A172 (cell line): ENCODE measurements at places on chromosomes 5 and 9. TPM values are rescaled to one million over a fixed set of nuclear protein-coding genes. Genes with fewer than 3 reads are reported as not detected.

The CLK4 gene
- total RNA-seq: 13.6 and 15.1 TPM in 2 replicates

The IL4 gene
- total RNA-seq: not detected in 2 replicates

The KIF24 gene
- total RNA-seq: 9.0 and 11.5 TPM in 2 replicates

The PCDHGB4 gene
- 0.07 TPM in 2 replicates for total RNA-seq

The CARTPT gene
- total RNA-seq: not detected in 2 replicates

The FAM53C gene
- total RNA-seq: 25.4 and 30.7 TPM in 2 replicates

The GABRA6 gene
- not detected in 2 replicates for total RNA-seq

The GADD45G gene
- 6.0 and 10.2 TPM in 2 replicates for total RNA-seq

The ERCC8 gene
- total RNA-seq: 13.1 and 29.2 TPM in 2 replicates

The S1PR3 gene
- 3.5 and 6.3 TPM in 2 replicates for total RNA-seq

The DMRT3 gene
- 0.24 TPM in 2 replicates for total RNA-seq

The CDKN2A gene
- not detected in 2 replicates for total RNA-seq

The FAXDC2 gene
- 1.8 and 3.5 TPM in 2 replicates for total RNA-seq

The PDLIM4 gene
- total RNA-seq: 0.05 TPM in 1 of 2 replicates, not detected in the other

The INVS gene
- total RNA-seq: 37.6 and 46.2 TPM in 2 replicates

- DNase-seq: peak; percentile 65
These were observed 146.1 kb downstream of the CAAP1 start for GRCh38 chr9:26746357-26747072.

DNA sequence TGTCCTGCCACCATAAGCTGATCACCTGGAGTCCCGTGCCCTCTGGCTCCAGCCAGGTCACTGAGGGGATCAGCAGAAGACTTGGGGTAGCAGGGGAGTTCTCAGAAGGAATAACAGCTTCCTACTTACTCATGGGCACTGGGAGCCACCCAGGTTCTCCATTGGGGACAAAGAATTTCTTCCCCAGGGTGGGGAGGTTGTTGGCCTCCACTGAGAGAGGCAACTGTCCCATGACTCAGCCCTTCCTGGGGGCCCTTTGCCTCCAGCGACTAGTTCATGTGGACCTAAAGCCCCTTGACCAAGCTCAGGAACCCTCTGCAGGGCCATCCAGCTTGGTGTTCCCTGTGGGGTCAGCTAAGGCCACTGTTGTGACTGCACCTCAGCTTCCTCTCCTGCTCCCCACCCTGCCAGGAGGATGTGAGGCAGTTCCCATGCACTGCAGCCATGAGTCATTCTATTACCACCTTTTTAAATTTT, 175.0 kb downstream of the AUH start:
- peak; percentile 80 for DNase-seq

DNA sequence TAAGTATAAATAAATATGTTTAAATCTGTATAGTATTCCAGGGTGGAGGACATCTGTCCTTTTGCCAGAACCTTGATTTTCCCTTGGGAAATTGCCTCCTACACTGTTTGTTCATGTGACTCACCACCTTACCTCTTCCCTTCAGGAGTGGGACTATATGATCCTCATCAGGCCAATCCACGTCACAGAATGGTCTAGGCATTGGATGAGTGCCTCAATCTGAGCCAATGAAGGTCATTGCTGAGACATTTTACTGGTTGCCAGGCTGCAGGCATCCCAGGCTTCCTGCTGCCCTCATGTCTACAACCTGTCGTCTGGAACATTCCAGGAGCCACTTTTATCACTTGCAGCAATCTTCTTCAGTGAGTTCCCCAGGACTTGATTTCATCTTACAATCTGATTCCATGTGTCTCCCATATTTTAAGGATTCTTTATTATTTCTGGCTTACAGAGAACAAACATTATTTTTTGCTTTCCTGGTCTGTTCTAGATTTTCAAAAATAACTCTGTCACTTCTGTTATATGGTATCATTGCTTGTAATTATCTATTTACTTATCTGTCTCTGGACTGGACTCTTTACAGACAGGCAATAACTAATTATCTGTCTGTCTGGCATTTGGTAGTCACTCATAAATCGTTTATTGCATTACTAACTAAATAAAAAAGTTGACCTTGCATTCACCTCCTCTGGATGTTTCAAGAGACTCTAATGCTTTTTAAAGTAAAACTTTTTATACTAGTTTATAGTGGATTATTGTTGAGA, 107.3 kb upstream of the APC start:
- no peak for DNase-seq

GRCh38 chr9:99231711-99232110, 9.6 kb downstream of the SEC61B start:
- peak; percentile 35 for DNase-seq

GRCh38 chr5:94385767-94386166, 232.6 kb downstream of the KIAA0825 start:
- no peak for DNase-seq

GRCh38 chr5:143258559-143259253, 144.8 kb downstream of the NR3C1 start:
- DNase-seq: peak; percentile 88

GRCh38 chr9:95065224-95065623, 252.3 kb downstream of the FANCC start:
- no peak for DNase-seq

DNA sequence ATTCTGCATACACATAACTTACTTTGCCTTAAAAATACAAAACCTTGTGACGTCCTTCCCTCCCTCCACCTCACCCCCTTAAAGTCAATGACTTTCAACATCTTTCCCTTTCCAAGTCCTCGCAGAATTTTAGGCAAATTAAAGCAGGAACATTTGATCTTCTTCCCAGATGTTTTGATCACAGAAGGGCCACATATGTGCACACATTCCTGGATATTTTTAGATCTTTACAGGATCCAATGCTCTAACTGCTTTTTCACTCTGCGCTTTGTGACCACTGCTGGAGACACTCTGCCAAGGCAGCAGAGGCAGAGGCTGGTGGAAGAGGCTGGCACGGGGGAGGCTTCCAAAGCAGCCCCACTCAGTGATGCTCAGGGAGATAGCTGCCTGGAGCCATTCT, 130.7 kb downstream of the SEC61B start:
- DNase-seq: no peak

GRCh38 chr9:123925161-123925560, 4.8 kb downstream of the DENND1A start:
- no peak for DNase-seq

GRCh38 chr5:168740811-168741213, 161.6 kb upstream of the PANK3 start:
- no peak for DNase-seq

DNA sequence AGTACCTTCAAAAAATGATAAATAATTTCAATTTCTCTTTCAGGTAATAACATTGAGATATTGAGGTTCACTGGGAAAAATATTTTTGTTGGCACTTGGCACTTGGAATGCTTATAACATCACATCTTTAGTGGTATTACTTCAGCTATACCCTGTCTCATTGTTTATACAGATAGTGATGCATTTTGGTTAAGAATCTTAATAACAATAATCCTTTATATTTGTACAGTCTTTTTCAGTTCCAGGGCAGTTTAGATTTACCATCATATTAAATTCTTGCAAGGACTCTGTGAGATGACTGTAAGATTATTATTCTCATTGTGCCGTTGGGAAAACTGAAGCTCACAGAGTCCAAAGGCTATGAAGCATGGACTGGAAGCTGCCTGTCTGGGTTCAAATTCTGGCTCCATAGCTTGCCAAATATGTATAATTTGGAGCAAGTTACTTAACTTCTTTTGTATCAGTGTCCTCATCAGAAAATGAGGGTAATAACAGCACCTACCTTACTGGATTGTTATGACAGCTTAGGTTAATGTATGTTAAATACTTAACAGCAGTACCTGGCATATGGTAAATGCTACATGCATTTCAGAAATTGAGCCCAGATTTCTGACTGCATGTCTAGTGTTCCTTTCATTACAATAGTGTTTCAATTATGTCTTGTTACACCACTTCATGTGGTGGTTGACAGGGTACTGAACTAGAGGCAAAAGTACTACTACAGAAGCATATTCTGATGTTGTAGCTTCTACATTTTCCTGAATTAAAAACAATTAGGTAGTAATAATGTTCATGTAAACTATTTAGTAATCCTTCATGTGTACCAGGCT, 272.2 kb downstream of the PLK2 start:
- DNase-seq: no peak

DNA sequence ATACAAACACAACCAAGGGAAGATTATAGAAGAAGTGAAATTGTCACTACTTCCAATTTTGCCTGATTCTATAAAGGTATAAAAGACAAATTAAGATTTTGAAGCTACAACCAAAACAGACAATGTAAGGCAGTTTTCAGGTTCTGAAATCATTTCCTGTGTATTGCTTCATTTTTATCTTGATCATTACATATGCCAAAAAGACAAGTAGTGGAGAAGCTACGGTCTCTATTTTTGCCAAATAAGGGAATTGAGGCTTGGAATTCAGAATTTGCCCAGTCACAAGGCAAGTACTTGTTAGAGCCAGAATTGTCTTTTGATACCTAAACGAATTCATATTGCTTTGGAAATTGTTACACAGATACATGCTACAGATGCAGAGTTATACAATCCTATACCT, 20.6 kb downstream of the EDIL3 start:
- DNase-seq: no peak

GRCh38 chr5:169181814-169182213, 119.1 kb downstream of the SLIT3 start:
- DNase-seq: no peak

DNA sequence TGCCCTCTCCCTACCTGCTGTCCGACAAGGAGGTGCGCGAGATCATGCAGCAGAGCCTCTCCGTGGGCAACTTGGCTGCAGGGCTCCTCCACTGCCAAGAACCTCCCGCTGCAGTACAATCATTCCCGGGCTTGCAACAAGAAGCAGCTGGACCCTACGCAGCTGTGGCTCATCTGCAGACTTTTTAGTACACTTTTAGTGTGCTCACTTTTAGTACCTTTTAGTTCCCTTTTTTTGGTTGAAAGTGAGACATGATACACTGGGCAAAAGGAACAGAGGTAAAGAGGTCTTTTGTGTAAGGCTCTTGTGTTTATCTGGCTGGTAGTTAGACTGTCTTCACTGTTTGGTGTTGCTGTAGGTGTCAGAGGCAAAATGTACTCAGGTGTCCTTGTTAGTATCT, 58.1 kb upstream of the SPTLC1 start:
- DNase-seq: no peak

GRCh38 chr9:105978826-105979225, 284.5 kb downstream of the TMEM38B start:
- DNase-seq: no peak

- DNase-seq: no peak
These were observed 89.6 kb upstream of the FCN2 start for GRCh38 chr9:134791009-134791408.

DNA sequence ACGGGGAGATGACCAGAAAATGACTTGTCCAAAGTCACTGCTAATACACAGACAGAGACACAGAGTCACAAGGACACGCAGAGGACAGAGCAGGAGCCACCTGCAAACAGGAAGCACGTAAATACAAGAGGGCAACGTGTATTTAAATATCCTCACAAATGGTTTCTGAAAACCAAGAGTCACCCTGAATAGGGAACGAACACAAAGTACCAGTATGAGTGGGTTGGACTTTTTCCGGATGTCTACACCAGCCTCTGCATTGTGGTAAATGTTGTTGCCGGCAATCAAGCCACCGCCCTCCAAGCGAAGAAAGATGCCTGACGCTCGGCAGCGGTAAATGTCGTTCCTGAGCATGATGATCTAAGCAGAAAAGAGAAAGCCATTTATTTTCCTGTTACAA, 44.5 kb downstream of the FBXO10 start:
- no peak for DNase-seq

GRCh38 chr5:177495243-177496060, 2.0 kb downstream of the PDLIM7 start:
- peak; percentile 96 for DNase-seq

GRCh38 chr9:7209990-7210389, 452.2 kb downstream of the KDM4C start:
- DNase-seq: no peak

DNA sequence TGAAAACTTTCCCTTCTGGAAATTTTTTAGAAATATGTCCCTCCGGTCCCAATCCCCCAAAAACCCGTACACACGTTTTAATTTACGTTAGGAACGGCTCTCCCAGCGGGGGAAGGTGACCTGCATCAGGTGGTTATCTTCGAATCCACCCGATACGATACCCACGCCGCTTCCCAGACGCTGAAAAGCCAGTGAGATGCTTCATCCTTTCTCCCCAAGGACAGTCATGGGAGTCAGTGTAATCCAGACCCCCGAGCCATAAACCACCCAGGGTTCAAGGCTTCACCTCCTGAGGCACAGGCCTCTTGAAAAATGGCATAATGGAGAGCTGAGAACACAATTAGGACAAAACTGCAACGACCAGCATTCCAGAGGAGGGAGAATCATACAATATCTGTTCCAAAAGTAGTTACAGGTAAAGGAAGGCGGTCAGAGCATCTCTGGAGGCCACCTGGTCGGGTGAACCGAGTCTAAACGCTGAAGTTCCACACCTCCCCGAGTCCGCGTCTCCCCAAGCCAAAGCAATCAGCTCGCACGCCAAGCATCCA, 857 bp downstream of the FAM169A start:
- peak; percentile 8 for DNase-seq

- peak; percentile 93 for DNase-seq
These were observed 107.9 kb downstream of the NDUFAF2 start for GRCh38 chr5:61052882-61053281.

GRCh38 chr5:41896230-41896629, 7.9 kb upstream of the RIMOC1 start:
- no peak for DNase-seq

- no peak for DNase-seq
These were observed 1.6 kb downstream of the INSYN2B start for GRCh38 chr5:169978714-169979113.

DNA sequence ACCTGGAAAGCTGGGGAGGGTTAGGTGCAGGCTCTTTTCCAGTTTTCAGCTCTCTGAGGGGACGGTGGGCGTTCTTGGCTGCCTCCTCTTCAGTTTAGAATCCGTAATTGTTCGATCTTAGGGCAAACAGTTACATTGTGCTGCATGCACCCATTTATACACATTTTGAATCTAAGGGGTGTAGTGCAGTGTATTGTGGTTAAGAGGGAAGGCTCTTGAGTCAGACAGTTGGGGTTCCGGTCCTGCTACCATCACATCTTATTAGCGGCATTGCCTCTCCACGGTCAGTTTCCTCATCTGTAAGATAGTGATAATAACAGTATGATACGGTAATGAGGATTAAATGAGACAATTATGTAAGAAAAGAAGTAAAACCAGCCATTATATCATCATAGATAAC, 625 bp downstream of the EXOSC2 start:
- DNase-seq: no peak

DNA sequence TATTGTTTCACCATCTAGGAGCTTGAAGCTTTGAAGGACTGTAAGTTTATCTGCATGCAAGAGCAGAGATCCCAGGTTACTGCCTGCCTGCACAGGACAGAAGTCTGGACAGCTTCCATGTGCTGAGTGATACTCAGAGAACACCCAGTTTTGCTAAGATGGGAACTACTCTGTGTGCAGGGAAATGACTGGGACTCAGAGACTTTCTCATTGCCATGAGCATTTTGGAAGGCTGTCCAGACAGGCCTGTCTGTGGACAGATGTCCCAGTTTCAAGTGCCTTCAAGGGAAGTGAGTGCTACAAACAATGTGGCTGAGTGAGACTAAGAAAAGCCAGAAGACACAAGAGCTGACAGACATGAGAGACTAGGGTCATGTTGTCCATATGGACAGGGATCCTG, 19.2 kb upstream of the ZNF131 start:
- DNase-seq: no peak
